Ascending aorta (tissue), 2 donors: ENCODE measurements at places on chromosomes 6 and 20.

GRCh38 chr6:82372656-82373055, 9.0 kb downstream of the TPBG start:
- no peaks in the 10 kb centered on the region for H3K27me3 ChIP-seq
- H3K4me1 ChIP-seq = no peaks in the 10 kb centered on the region
- H3K27ac ChIP-seq = no peak overlapping the region
- no peak overlapping the region for H3K4me3 ChIP-seq
- H3K36me3 ChIP-seq = no peaks in the 10 kb centered on the region

- no peak for DNase-seq
- H3K27me3 ChIP-seq = no peaks in the 10 kb centered on the region
- no peaks in the 10 kb centered on the region for H3K4me1 ChIP-seq
- H3K36me3 ChIP-seq = no peaks in the 10 kb centered on the region
- H3K27ac ChIP-seq = no peak overlapping the region
- H3K4me3 ChIP-seq = no peak overlapping the region
Observed at GRCh38 chr6:138724015-138724414, 49.6 kb upstream of the CCDC28A start.

GRCh38 chr6:53752440-53752839, 42.4 kb upstream of the LRRC1 start:
- no peak for DNase-seq
- H3K36me3 ChIP-seq = no peaks in the 10 kb centered on the region
- no peak overlapping the region for H3K4me3 ChIP-seq
- no peak overlapping the region for H3K27ac ChIP-seq
- no peaks in the 10 kb centered on the region for H3K4me1 ChIP-seq

DNA sequence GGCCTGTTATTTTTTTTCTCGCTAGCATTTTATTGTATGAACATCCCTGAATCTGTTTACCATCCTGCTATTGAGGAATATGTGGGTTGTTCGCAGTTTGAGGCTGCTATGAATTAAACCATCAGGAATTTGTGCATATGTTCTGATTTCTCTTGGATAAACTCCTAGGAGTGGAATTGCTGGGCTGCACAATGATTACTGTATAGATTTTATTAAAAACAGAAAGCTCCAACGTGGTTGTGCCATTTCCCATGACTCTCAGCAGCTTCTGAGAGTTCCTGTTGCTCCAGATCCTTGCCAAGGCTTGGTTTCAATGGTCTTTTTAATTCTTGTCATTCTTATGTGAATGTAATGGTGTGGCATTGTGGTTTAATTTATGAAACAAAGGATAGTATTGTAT, 75.1 kb downstream of the EDN3 start:
- no peak overlapping the region for H3K27ac ChIP-seq
- H3K4me3 ChIP-seq = no peak overlapping the region
- H3K36me3 ChIP-seq = no peaks in the 10 kb centered on the region
- no peaks in the 10 kb centered on the region for H3K27me3 ChIP-seq
- no peaks in the 10 kb centered on the region for H3K4me1 ChIP-seq

DNA sequence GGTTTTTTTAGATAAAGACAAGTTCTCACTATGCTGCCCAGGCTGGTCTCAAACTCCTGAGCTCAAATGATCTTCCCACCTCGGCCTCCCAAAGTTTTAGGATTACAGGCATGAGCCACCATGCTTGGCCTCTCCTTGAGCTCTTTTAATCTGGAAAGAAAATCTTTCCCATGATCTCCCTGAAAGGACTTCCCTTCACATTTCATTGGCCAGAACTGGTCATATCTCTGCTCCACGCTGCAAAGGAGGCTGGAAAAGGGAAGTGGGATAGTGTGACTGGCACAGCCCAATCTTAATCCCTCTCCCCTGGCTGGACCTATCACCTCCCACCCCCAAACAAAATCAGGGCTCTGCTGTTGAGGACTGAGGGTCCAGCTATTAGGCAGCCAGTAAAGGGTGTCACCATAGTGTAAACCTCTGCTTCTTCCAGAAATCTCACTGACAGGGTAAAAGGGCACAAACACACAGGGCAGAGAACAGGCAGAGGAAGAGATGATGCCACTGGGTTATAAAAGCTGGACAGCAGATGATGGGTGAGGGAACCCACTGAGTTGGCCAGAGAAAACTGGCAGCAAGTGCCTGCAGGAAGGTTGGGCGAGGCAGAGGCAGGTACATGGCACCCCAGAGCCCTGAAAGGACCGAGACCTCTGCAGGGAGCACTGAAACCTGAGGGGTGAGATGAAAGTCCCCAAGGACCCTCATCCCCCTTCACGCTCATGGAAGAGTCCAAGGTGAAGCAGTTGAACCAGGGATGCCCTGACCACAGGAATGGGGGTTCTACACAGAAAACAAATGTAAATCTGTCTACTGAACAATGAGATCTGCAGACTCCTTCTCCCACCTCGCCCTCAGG, 83.1 kb upstream of the PTPN1 start:
- no peaks in the 10 kb centered on the region for H3K27me3 ChIP-seq
- no peaks in the 10 kb centered on the region for H3K36me3 ChIP-seq
- no peak overlapping the region for H3K4me3 ChIP-seq
- no peak overlapping the region for H3K27ac ChIP-seq

DNA sequence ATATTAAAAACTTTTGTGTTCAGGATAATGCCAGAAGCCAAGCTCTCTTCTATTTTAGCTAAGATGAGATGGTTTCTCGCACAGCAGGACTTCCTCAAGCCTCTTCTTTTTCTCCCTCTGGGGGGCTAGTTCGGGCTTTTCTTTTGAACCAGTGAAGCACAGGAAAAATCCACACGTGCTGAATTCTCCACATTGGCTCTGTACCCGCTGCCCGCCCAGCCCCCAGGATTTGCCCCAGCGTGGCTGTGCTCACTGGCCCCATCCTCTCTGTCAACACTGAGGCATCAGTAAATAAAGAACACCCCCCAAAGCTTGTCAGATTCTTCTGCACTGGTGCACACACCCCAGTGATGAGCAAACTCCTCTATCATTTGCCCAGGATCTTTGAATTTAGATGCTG, 232.8 kb downstream of the ZNF217 start:
- no peak overlapping the region for H3K27ac ChIP-seq
- no peaks in the 10 kb centered on the region for H3K27me3 ChIP-seq
- H3K4me1 ChIP-seq = no peaks in the 10 kb centered on the region
- no peak for DNase-seq

DNA sequence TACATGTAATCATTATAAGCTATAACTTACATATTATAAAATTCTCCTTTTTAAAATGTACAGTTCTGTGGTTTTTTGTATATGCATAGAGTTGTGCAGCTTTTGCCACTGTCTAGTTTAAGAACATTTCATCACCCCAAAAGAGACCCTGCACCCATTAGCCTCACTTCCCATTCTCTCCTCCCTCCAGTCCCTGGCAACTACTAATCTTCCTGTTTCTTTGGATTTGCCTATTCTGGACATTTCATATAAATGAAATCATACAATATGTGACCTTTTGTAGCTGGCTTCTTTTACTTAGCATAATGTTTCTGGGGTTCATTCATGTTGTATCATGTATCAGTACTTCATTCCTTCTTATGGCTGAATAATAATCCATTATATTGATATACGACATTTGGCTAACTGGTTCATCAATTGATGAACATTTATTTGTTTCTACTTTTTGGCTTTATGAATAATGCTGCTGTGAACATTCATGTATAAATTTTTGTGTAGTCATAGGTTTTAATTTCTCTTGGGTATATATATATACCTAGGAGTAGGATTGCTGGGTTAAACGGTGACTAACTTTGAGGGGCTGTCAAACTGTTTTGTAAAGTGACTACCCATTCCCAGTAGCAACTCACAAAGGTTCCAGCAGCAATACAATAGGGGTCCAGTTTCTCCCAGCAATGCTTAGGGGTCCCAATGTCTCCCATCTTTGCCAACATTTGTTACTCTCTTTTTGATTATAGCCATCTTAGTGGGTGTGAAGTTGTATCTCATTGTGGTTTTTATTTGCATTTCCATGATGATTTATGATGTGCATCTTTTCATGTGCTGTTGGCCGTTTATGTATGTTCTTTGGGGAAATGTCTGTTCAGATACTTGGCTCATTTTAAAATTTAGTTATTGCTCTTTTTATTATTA, 10.7 kb downstream of the PTPRA start:
- no peaks in the 10 kb centered on the region for H3K27me3 ChIP-seq
- H3K4me3 ChIP-seq = no peak overlapping the region
- no peaks in the 10 kb centered on the region for H3K36me3 ChIP-seq

GRCh38 chr6:104788400-104788799, 71.3 kb downstream of the HACE1 start:
- no peaks in the 10 kb centered on the region for H3K4me1 ChIP-seq
- no peak for DNase-seq
- H3K4me3 ChIP-seq = no peak overlapping the region
- no peak overlapping the region for H3K27ac ChIP-seq
- H3K36me3 ChIP-seq = peaks cover 2% of the 10 kb centered on the region
